ENCODE measurements at places on chromosomes 16 and 17. TPM values are rescaled to one million over a fixed set of nuclear protein-coding genes. Genes with fewer than 3 reads are reported as not detected.

The USP32 gene
- total RNA-seq: 48.5 TPM

The CTRL gene
- total RNA-seq: 1.8 TPM

DNA sequence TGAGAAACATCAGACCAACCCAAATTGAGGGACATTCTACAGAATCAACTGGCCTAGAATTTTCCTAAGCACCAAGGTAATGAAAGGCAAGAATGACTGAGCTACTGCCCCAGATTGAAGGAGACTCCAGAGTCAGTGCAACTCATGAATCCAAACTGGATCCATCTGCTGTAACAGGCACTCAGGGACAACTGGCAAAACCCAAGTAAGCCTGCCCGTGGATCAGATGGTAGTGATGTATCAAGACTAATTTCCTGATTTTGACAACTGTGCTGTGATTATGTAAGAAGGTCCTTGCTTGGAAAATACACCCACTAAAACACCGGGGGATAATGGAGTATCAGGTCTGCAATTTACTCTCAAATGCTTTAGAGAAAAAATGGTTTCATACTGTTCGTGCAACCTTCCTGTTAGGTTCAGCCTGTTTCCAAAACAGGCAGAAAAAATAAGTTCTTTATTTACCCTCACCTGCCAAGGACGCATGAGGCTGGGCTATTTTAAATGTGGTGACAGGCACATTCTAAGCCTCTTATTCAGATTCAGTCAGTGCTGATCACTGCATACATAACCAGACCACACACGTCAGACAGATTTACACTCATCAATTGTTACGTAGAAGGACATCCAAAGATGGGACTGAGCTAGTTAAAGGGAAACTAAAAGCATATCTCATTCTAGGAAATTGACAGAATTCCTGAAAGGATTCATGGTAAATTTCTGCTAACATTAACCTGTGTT, 7.0 kb downstream of the MBTPS1 start:
- no peak for DNase-seq

DNA sequence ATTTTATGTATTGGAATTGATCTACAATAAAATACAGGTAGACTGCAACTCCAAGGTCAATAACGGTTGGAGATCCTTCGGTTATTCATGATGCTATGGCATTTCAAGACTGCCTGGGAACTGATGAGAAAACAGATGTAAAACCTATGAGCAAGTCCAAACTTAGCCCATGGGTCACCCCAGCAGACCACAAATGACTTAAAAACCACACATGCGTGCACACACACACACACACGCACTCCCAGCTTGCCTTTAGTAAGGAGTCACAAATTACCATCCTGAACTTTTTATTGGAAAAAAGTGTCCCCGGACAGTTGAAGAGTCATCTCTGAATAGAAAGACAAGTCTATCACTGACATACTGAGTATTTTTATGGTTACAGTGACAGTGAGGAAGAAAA, 26.7 kb downstream of the TRIM25 start:
- no peak for DNase-seq

- no peak for DNase-seq
These were observed 194.3 kb downstream of the C16orf78 start for GRCh38 chr16:49567950-49568349.

- no peak for DNase-seq
These were observed 72.4 kb downstream of the NOG start for GRCh38 chr17:56665864-56666263.

Measured in endothelial cell of umbilical vein (primary cell).